Kidney epithelial cell (primary cell): ENCODE measurements at places on chromosomes 13 and 19.

DNA sequence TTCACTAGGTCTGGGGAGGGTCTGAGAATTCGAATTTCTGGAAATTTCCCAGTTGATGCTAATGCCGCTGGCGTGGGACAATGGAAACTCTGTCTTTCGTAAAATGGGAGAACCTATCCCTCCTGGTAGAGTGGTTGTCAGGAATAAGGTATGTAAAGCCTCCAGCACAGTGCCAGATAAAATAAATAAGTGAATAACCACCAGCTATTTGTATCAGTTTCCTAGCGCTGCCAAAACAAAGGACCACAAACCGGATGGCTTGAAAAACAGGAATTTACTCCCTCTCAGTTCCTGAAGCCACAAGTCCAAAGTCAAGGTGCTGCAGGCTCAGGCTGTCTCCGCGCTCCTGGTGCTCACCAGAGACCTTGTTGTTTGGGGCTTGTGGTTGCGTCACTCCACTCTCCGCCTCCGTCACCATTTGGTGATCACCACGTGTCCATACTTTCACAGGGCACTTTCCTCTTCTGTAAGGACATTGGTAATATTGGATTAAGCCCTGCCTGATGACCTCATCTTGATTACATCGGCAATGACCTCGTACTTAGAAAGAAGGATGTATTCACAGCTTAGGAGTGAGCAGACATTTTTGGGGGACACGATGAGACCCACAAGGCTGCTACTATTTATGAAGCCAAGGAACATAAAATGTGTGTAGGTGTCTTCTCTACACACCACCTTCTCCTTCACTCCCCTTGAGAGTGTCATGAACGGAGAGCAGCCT lies 428.5 kb downstream of the IRS2 start:
- DNase-seq, result no peak

DNA sequence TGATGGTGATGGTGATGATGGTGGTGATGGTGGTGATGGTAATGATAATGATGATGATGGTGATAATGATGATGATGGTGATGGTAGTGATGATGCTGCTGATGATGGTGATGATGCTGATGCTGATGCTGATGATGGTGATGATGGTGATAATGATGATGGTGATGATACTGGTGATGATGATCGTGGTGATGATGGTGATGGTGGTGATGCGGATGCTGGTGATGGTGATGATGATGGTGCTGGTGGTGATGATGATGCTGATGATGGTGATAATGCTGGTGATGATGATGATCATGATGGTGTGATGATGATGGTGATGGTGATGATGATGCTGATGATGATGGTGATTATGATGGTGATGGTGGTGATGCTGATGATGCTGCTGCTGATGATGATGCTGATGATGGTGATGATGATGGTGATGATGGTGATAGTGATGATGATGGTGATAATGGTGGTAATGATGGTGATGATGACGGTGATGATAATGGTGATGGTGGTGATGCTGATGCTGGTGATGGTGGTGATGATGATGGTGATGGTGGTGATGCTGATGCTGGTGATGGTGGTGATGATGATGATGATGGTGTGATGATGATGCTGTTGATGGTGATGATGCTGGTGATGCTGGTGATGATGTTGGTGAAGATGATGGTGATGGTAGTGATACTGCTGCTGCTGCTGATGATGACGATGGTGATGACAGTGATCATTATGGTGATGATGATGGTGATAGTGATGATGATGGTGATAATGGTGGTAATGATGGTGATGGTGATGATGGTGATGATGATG lies 62.8 kb downstream of the ZNF536 start:
- no peak for DNase-seq

- DNase-seq, result no peak
Observed at GRCh38 chr19:5694167-5694955, 4.3 kb downstream of the RPL36 start.

GRCh38 chr19:58091251-58091995 lies 6.6 kb downstream of the ZSCAN18 start:
- DNase-seq, result no peak

DNA sequence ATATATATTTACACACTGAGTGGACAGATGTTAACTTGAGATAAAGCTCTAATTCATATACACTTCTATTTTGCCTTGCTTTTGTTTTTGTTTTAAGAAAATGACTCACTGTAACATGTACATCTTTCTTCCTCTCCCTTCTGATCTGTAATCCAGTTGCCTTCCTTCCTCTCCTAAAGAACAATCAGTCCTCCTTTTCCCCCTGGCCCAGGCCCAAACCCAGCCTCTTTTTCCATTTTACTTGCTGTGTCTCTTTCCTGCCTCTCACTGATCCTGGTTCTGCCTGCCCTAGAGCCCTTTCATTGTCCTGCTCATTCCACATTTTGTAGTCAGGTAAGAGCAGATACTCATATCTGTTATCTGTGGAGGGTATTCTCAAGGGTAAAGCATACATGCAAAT lies 50.8 kb downstream of the ZAR1L start:
- no peak for DNase-seq

DNA sequence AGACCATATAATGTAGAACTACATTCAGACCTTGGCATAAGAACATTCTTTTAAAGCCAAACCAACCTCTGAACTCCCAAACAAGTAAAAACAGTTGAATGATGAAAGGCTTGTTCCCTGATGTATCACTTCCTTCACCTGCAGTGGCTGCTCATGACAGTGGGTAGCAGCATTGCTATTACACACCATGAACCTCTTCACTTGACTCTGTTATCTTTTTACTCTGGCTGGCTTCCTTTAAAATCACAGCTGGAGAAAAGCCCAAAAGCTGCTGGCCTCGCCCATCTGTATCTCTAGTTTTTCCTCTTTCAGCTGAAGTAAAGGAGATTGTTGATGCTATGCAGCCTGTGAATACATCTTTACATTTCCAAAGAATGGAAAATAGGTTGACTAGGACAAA lies 22.6 kb downstream of the THSD1 start:
- DNase-seq, result no peak

GRCh38 chr13:45847554-45848224 lies 3.9 kb downstream of the SIAH3 start:
- peak; percentile 50 for DNase-seq

GRCh38 chr13:28313579-28313978 lies 175.2 kb downstream of the PAN3 start:
- no peak for DNase-seq

- DNase-seq, result no peak
Observed at GRCh38 chr19:38719761-38720558, 24.3 kb downstream of the CAPN12 start.

GRCh38 chr13:99267927-99268326 lies 9.7 kb upstream of the GPR18 start:
- no peak for DNase-seq
